Activated CD8-positive, alpha-beta memory T cell treated with anti-CD3 and anti-CD28 coated beads for 48 hours (primary cell): ENCODE measurements at places on chromosomes 2 and 18.

- DNase-seq = peak; percentile 1
Observed at GRCh38 chr18:3995476-3996102, 459.5 kb downstream of the DLGAP1 start.

DNA sequence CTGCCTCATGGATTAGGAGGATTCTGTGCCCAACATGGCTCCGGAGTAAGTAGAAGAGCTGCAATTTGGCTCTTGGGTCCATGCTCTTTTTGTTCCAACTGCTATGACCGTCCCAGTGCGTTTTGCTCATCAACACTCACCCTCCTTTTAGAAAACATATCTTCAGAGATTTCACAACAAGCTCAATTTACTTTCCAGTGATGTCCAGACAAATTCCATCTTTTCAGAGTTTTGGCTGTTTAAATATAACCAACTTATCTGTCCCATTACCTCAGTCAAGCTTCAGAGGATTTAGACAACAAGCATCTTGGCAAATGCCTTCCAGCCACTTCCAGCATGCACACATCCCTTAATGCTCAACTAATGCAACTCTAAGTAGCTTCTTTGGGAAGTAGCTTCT, 6.9 kb upstream of the SLC14A2 start:
- DNase-seq = no peak

GRCh38 chr18:66972681-66973080, 368.8 kb upstream of the CDH19 start:
- DNase-seq = no peak

DNA sequence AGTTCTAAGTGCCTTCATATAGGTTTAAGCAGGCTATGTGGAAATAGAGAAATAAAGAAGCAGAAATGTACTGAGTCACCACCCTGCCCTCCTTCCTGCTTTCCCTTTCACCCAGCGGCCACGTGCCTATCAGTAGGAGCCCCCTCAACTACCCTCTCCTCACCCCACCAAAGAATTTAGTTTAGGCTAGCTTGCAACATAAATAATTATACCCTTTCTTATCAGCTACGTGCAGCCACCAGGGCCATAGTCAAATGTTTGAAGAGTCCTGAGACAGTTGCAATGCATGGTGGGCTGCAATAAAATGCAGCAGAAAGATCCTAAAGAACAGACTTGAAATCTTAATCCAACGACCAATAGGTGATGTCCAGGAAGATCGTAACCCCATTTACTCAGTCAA, 101.2 kb downstream of the RTP5 start:
- no peak for DNase-seq

GRCh38 chr2:41806286-41806685, 241.5 kb upstream of the PKDCC start:
- DNase-seq = no peak
